ENCODE measurements at places on chromosomes 2 and 18. TPM values are rescaled to one million over a fixed set of nuclear protein-coding genes. Genes with fewer than 3 reads are reported as not detected.

The PLB1 gene
- 0.85 TPM for total RNA-seq

DNA sequence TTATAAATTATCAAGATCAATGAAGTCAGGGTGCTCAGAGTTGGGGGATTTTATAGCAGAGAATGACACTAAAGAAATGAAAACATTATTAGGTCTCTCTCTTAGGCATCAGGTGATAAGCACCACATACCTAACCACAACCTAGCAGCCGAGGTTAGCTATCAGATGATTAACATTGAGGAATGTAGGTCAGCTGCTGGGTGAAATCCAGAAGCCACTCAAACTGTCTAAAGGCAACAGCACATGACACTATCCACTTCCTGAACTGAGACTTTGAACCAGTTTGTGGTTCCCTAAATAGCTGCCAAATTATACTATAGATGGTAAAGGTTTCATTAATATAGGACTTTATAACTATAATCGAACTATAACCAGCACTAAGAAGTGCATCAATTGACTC, 4.7 kb downstream of the EPG5 start:
- peak; percentile 59 for DNase-seq
- H3K27ac ChIP-seq, result peak overlapping the region; percentile 79
- no peaks in the 10 kb centered on the region for H3K27me3 ChIP-seq
- H3K4me1 ChIP-seq, result peaks cover 63% of the 10 kb centered on the region
- H3K36me3 ChIP-seq, result peaks cover 10% of the 10 kb centered on the region

- no peaks in the 10 kb centered on the region for H3K36me3 ChIP-seq
- no peak for DNase-seq
- H3K27ac ChIP-seq, result no peak overlapping the region
- peaks cover 5% of the 10 kb centered on the region for H3K27me3 ChIP-seq
Measured at GRCh38 chr2:58377181-58377580, 136.1 kb upstream of the FANCL start.

GRCh38 chr18:68721681-68722583, 7.0 kb upstream of the TMX3 start:
- DNase-seq, result no peak
- H3K4me1 ChIP-seq, result peaks cover 28% of the 10 kb centered on the region
- H3K27ac ChIP-seq, result peak overlapping the region; percentile 38
- H3K27me3 ChIP-seq, result no peaks in the 10 kb centered on the region
- peak overlapping the region; percentile 64 for H3K4me3 ChIP-seq

GRCh38 chr2:25255745-25256487, 85.8 kb downstream of the DNMT3A start:
- H3K4me3 ChIP-seq, result no peak overlapping the region
- H3K27me3 ChIP-seq, result no peaks in the 10 kb centered on the region
- DNase-seq, result no peak
- H3K27ac ChIP-seq, result no peak overlapping the region

GRCh38 chr18:55083461-55083860, 124.2 kb upstream of the CCDC68 start:
- peaks cover 2% of the 10 kb centered on the region for H3K27me3 ChIP-seq
- H3K4me3 ChIP-seq, result no peak overlapping the region
- H3K4me1 ChIP-seq, result no peaks in the 10 kb centered on the region

DNA sequence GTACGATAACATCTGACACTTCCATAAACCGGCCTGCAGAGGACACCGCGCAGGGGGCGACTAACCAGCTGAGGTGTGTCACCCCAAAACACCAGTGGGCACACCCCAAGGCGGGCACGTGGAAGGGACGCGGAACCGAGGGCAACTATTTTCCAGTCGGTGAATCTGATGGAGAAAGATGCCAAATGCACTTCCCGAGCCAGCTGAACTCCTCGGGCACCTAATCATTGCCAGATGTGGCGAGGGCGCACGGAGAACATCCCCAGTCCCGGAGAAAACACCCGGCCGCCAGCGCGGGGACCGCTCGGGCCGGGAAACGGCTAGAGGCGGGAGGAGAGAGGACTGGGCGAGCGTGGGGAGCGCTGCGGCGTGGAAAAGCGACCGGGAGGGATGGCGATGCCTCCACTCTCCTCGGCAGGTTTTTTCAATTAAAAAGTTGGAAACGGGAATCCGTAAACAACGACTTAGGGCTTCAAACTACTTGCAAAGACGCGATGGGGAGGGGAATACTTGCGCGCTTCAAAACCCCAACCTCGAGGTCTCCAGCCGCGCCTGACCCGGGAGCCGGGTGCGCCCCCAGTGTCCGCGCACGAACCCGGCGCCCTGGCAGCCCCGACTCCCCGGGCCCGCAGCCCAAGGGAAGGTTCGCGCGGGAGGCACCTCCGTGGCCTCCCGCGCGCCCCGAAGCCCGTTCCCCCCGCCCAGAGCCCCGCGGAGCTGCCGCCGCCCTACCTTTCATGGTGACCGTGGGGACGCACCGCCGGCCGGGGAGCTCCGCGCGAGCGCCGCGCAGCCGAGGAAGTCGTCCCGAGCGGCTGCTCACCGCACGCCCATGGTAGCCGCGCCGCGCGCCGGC, 497 bp downstream of the COLEC12 start:
- DNase-seq, result no peak
- no peak overlapping the region for H3K4me3 ChIP-seq
- peaks cover 12% of the 10 kb centered on the region for H3K4me1 ChIP-seq
- peaks cover 36% of the 10 kb centered on the region for H3K27me3 ChIP-seq
- no peaks in the 10 kb centered on the region for H3K36me3 ChIP-seq
- no peak overlapping the region for H3K27ac ChIP-seq

GRCh38 chr2:50858156-50858555, 173.8 kb downstream of the NRXN1 start:
- H3K36me3 ChIP-seq, result no peaks in the 10 kb centered on the region
- H3K27ac ChIP-seq, result no peak overlapping the region
- no peak overlapping the region for H3K4me3 ChIP-seq
- no peaks in the 10 kb centered on the region for H3K27me3 ChIP-seq
- no peaks in the 10 kb centered on the region for H3K4me1 ChIP-seq

DNA sequence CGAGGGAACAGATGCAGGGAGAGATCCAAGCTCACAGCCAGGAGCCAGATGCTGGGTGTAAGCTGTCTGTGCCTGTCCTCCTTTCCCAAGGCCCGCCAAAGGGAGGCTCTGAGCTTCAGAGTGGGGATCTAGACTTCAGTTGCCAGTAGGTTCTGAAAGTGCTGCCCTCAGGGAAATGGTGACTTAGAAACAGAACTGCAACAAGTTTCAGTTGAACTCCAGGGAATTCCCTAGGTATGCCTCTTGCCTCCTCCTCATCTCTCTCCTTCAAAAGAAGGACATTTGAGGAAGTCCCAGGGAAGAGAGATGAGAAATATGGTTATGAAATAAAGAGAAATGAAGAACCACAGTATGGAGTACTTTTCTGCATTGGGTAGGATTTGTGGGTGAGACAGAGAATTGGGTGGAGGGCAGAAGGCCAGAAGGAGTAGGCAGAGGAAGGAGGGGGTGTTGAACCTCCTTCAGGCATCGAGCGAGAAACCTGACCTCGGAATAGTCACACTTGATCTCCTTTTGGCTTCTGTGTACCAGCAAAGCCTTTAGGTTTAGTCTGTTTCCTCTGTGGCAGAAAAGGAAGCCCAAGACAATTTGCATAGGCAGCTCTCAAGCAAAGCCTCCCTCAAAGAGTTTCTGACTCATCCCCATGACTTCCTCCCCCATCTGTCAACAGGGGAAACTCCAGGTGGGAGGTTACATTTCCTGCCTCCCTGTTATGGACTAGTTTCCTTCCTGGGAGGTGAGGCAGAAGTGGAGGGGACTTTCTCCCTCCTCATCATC, 45.7 kb downstream of the QPCT start:
- H3K27ac ChIP-seq, result peak overlapping the region; percentile 76
- DNase-seq, result peak; percentile 81
- no peaks in the 10 kb centered on the region for H3K27me3 ChIP-seq
- peaks cover 13% of the 10 kb centered on the region for H3K4me1 ChIP-seq
- no peaks in the 10 kb centered on the region for H3K36me3 ChIP-seq

GRCh38 chr2:27485496-27485895, 4.0 kb downstream of the IFT172 start:
- peaks cover 18% of the 10 kb centered on the region for H3K4me1 ChIP-seq
- DNase-seq, result no peak
- H3K36me3 ChIP-seq, result peaks cover 3% of the 10 kb centered on the region
- H3K27me3 ChIP-seq, result no peaks in the 10 kb centered on the region

- no peaks in the 10 kb centered on the region for H3K4me1 ChIP-seq
- no peaks in the 10 kb centered on the region for H3K36me3 ChIP-seq
- no peak overlapping the region for H3K4me3 ChIP-seq
- DNase-seq, result no peak
- H3K27ac ChIP-seq, result no peak overlapping the region
Measured at GRCh38 chr18:45588376-45589355, 26.6 kb upstream of the SLC14A2 start.

DNA sequence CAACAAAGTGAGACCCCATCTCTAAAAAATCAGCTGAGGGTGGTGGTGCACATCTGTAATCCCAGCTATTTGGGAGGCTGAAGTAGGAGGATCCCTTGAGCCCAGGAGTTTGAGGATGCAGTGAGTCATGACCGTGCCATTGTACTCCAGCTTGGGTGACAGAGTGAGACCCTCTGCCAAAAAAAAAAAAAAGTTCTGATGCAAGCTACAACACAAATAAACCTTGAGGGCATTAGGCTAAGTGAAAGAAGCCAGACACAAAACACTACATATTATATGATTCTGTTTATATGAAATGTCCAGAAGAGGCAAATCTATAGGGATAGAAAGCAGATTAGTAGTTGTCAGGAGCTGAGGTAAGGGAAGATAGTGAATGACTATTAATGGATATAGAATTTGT, 13.0 kb downstream of the YWHAQ start:
- H3K27me3 ChIP-seq, result no peaks in the 10 kb centered on the region
- no peak overlapping the region for H3K4me3 ChIP-seq
- H3K27ac ChIP-seq, result peak overlapping the region; percentile 24
- peaks cover 92% of the 10 kb centered on the region for H3K4me1 ChIP-seq
